Anterior cingulate cortex (tissue), 58 donors: ENCODE measurements at places on chromosomes 3 and 15.
A peak's percentile ranks its signal among the peaks of the same experiment; 100 is the strongest.

- no peak for DNase-seq
Measured at GRCh38 chr3:147554332-147554731, 145.2 kb downstream of the ZIC1 start.

DNA sequence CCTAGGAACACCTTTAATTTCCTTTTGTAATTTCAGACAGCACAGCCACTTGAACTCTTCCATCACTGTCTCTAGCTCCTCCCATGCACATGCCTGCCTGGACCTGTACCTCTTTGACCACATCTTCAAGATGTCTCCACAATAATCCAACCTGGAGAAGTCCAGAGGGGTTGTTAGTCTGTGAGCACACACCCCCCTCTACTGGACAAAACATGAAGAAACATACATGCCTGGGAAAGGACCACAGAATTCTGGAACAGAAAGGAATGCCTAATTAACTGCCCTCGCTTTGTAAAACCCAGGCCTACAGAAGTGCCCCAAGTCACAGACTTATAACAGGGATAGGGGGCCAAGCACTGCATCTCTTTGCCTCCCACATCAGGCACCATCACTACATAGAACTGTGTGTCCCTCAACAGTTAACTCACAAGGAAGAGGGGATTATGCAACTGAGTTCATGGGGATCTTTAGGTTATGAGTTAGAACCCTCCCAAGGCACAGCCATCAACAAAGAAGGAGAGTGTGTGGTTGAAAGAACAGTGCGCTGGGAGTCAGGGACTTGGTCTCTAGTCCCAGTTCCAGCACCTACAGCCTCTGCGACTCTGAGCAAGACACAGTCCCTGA is 61.7 kb downstream of the FMN1 start:
- DNase-seq, result no peak

GRCh38 chr3:98893740-98894139 is 7.8 kb downstream of the DCBLD2 start:
- DNase-seq, result no peak

DNA sequence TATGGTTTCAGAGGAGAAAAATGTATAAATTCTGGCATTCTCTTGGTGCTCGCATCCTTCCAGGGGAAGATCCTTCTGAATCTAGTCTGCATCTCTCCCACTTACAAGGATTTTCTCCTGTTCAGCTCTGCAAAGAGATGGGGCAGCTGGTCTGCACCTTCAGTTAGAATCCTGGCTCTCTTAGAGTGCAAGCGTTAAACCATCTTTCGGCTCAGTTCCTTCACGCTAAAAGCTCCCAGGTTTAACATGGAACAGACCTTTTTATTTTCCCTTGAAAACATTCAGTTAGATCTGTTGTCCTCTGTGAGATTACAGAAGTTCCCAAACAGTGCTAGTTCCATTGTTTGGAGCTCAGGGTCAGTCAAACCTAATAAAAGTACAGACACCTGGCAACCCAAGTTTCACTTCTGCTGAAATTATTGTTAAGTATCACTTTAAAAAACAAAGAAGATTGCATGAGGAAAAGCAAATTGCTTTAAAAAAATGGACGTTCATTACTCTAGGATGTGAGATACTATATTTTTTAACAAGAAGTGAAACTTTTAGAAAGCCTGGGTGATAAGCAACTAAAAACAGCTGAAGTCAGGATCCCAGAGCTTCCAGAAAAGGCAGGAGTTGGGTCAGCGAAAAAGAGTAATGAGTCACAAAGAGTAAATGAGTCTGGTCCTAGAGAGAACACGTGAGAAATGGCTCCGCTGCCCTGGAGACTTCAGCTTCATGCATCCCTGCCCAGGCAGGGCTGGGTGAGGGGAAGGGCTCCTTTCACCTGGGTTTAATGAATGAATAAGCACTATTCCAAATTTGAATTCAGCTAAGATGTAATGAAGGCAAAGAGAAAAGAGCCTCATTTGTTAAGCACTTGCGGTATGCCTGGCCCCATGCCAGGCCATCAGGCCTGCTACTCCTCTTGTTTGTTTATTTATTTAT is 63.3 kb downstream of the ABTB1 start:
- no peak for DNase-seq

DNA sequence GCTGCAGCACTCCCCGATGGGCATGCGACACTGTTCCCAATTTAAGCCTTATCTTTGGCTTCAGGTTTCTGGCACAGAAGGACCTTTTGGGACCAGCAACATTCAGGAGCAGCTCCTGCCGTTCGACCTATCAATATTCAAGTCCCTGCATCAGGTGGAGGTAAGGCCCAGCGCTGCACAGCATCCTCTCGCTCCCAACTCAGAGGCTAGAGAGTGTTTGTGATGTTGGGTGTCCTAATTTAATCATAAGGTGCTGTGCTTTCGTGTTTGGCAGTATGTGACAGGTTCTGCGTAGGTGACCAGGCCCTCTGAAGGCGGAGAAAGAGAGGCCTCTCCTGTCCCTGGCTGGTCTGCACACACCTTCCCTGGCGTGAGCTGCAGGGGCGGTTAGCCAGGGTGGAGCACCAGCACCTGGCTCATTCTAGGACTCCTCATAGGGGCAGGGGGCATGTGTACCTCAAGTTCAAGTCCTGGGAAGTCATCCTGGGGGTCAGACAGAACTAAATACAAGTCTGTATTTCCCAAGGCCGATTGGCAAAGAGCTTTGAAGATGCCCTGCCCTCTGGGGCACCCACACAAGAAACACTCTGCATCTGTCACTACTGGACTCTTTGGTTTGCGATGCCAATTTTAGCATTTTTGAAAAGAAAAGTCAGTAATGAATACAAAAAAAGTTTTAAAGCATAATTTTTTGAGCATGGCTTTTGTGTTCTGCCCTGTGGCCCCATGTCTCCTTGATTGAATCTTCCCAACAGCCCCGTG is 17.0 kb downstream of the NISCH start:
- DNase-seq, result no peak

- DNase-seq, result peak; percentile 62
Measured at GRCh38 chr3:49638445-49638844, 35.7 kb upstream of the APEH start.

DNA sequence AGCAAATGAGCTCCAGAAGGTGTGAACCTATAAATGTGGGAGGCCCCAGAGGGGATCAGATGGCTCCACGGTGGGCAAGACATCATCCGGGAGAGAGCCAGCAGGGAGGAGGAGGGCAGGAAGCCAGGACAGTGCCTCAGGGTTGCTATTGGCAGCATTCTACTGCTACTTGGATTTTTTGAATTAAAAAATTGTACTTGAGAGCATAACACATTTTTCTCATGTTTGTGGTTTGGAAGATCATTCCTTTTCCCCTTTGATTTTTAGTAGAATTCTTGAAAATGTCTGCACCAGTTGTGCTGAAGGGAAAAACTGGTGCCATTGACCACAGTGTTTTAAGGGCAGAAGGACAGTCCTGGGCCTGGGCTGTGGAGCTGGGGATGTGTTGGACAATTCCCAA is 59.2 kb downstream of the LYZL4 start:
- no peak for DNase-seq

- no peak for DNase-seq
Measured at GRCh38 chr3:180875124-180875698, 37.3 kb upstream of the FXR1 start.

DNA sequence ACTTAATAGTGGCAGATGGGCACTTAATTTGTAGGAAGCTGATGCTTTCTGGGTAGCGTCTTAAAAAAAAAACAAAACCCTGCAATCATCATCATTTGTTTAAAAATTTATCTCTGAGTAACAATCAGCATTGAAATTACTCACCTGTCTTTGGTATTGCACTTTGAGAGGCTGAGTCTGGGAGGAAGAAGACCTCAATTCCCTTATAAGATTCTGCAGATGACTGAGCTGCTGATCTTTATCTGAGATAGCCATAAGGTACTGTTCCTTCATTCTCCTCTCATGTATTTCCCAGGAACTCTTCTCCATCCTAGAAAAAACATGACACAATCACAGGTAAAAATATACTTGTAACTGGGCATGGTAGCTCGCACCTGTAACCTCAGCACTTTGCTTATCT is 16.4 kb upstream of the HCLS1 start:
- no peak for DNase-seq

- DNase-seq, result no peak
Measured at GRCh38 chr3:5136211-5136918, 14.3 kb downstream of the ARL8B start.

DNA sequence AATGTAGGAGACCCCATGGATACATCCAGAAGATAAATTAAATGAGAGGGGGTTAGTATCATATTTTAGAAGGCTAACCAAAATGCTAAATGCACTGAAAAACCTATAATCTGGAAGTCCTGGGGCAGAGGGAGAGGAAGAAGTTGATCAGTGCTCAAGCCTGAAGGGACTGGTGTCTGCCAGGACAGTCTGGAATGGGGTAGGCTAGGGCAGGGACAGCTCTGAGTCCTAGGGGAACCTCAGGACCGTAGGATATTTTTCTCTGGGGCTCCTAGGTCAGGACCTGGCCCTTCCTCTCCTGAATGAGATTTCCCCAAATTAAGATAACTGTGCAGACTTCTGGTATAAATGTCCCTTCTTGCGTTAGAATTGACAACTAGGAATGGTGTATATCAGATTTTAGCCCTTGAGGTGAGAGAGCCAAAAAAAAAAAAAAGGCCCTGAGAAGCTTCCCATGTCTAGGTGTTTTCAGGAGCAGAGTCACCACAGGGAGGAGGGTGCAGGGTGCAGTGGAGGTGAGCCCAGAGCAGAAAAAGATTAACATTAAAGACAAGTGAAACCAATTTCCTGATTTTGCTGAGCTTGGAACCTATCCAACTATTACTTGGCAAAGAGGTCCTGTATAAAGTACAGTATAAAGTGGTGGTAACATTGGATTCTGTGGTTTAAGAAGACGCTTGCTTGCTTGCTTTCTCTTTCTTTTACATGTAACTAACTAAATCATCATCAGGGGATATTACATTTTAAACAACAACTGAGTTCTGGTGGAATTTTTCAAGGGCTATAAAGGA is 63.5 kb downstream of the HACD2 start:
- no peak for DNase-seq

GRCh38 chr3:126052196-126053058 is 31.5 kb downstream of the SLC41A3 start:
- DNase-seq, result no peak

DNA sequence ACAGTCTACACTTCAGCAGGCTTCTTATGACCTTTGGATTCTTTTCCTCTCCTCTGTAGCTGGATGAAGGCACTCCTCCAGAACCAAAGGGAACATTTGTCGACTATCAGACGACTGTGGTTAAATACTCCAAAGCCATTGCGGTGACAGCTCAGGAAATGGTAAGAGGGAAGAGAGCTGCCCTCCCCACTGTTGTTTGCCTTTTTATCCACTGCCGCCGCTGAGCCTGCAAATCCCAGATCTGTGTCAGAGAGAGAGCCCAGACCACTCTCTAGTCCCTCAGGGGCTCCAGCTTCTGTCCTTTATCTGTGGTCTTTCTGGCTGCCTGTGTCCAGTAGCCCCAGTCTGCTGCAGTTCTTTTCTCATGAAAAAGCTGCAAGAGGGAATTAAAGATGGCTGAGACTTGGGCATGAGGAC is 261.5 kb upstream of the TPM1 start:
- DNase-seq, result no peak

DNA sequence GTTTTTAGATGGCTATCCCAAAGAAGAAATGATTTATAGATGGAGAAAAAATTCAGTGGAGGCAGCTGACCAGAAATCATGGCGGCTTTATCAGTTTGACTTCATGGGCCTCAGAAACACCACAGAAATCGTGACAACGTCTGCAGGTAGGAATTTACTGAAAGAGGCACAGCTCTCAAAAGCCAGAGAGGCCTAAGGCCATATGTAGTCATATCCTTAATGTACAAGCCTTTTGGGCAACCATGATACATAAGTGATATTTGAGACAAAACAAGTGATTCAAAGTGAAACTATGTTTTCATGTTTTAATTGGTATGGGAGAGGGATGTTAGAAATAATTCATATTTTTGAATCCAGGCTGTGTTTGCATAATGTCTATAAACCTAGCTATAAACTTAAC is 509.7 kb downstream of the GABRG3 start:
- no peak for DNase-seq

GRCh38 chr3:135503760-135504686 is 461.5 kb upstream of the PPP2R3A start:
- DNase-seq, result peak; percentile 85

DNA sequence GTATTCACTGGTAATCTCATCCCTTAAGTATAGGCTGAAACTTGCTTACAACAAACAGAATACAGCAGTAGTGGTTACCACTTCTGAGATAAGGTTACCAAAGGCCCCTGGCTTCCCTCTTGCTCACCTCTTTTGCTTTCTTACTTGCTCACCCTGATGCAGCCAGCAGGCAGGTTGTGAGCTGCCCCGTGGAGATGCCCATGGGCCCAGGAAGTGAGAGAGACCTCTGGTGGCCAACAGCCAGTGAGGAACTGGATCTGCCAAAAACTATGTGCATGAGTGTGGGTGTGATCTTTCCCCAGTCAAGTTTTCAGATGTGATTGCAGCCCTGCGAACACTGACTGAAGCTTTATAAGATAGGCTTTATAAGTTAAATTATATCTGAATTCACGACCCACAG is 48.7 kb downstream of the NMNAT3 start:
- no peak for DNase-seq

DNA sequence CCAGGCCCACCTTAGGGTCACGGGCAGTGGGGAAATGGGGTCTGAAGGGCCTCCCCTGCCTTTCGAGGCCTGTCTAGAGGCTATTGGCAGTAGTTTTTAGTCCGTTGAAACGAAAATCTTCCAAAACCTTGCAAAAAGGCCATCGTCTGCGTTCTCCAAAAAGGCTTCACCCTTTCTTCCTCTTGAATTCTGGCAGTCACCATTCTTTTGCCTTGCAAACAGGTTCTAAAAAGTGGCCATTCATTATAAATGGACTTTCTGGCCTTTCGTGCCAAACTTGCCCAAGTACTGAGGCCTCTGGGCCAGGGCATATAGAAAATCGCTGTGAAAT is 367 bp upstream of the TARS3 start:
- DNase-seq, result no peak

DNA sequence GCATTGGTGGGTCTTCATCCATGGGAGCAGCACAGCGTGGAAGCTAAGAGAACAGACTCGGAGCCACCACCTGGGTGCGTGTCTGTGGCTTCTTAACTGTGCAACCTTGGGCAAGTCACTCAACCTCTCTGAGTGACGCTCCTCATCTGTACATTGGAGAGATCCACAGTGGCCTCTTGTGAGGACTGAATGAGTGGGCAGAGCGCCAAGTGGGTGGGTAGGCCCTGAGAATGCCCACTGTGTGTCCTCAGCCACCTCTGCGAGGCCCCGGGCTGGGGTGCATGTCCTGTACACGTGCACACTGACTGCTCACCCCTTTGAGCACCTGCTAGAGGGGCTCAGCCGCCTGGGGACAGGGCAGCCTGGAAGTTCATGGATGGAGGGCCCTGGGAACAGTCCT is 99.6 kb upstream of the PRR23E start:
- DNase-seq, result no peak

- DNase-seq, result no peak
Measured at GRCh38 chr3:37262816-37263393, 88.5 kb upstream of the LRRFIP2 start.
